NCI-H1105 treated with DMSO at 0.1 percent for 48 hours (cell line): ENCODE measurements at places on chromosomes 5 and 9.

- DNase-seq, result peak; percentile 12
Measured at GRCh38 chr5:135880801-135881200, 14.8 kb downstream of the IL9 start.

DNA sequence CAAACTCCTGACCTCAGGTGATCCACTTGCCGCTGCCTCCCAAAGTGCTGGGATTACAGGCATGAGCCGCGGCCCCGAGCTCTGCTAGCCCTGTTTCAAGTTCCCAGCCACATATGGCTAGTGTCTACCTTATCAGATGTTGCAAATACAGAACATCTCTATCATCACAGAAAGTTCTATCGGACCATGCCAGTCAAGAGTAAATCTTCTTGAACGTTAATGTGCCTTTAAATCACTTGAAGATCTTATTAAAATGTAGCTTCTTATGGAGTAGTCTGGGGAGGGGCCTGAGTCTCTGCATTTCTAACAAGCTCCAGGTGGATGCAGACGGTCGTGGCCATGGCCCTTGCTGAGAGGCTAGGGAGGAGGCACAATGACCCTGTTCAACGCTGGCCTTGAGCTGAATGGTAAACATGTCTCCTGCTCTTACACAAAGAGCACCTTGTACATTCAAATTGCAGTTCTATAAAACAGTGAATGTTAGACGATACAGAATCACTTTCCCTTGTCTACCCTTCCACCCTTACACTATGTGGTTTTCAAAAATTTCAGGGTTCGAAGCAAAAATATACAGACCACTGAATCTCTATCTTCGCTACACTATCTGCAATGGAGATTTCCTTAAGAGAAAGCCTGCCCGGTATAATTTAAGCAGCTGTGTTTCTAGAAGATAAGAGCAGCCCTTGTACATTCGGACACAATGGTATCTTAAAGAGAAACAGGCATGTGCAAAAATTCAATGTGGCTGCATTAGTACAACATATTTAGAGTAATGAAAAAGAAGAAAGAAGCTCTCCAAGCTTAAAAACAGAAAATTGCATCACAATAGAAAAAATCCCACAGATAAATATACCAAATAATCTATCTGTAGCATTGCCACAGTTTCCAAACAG lies 114.1 kb downstream of the FRMD3 start:
- DNase-seq, result no peak

DNA sequence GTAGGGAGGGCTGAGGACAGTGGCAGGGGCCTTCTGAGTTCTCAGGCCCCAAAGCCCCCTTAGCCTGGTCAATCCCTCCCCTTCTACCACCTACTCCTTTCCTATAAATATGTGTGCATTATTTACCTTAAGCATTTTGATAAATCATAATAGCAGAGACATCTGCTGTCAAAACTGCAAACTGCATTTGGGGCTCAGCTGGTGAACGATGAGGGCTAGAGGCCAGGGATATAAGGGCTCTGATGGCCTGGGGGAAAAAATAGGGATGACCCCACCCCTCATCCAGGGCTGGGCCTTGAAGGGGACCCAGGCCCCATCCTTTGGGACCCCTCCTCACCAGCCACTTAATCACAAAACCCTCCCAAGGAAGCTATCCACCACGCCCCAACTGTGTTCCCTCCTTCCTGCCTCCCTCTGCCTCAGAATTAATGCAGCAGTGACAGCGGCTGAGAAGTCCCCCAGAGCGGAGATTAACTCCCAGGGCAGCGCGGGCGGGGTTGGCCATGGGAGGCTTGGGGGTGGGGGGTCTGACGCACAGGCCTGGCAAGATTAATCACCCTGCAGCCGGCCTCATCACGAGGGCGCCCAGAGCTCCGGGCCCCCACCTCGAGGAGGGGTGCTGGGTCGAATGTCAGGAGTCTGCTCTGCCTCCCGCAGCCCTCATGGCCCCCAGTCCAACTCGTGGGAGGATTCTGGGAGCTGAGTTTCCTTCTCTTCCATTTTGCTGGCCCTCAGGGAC lies 42.1 kb downstream of the CXXC5 start:
- no peak for DNase-seq

DNA sequence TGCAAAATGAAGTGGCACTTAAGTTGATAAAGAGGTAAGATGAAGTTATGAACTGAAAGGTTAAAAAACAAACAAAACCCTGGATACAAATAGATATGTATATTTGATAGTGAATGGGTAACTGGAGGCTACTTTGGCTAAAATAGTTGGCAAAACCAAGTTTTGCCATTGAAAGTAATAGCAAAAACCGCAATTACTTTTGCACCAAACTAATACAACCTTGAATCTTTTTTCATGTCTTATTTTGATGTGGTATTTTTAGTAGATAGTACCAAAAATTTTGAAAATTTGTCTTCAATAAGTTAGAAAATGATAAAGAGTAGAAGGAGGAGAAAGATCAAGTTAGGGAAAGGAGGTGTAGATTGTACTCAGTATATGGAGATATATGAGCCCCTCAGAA lies 47.9 kb upstream of the PLCXD3 start:
- DNase-seq, result no peak

GRCh38 chr9:15352306-15352705 lies 45.3 kb upstream of the TTC39B start:
- no peak for DNase-seq

- no peak for DNase-seq
Measured at GRCh38 chr5:106691701-106692100, 979.0 kb downstream of the EFNA5 start.

GRCh38 chr5:134708301-134708700 lies 30.0 kb upstream of the CAMLG start:
- no peak for DNase-seq

DNA sequence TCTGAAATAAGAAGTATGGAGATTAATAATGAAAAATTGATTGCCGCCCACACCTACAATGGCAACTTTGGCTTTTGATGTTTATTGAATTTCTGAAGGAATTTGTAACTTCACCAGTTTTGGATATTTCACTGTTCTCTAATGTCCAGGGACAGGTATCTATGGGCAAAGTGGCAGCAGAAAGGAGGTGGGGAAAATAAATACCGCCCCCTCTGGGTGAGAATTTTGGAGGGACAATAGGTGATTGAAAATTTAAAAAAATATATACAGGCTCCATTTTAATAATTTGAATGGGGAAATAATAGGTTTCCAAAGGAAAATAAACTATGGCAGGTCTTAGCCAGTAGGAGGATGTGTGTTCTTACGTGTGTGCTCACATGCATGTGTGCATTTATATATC lies 1.3 kb downstream of the SCGB3A2 start:
- no peak for DNase-seq

DNA sequence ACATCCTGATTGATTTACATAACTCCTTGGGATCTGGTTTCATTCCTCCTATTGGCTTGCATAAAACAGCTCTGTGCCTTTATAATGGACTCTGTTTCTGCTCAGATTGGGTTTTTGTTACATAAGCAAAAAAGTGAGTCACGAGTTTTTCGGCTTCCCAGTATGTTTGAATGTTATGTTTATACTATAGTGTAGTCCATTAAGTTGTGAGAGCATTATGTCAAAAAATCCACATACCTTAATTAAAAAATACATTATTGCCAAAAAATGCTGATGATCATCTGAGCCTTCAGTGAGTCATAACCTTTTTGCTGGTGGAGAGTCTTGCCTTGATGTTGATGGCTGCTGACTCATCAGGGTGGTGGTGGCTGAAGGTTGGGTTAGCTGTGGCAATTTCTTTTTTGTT lies 144.6 kb downstream of the CCDC171 start:
- DNase-seq, result no peak

DNA sequence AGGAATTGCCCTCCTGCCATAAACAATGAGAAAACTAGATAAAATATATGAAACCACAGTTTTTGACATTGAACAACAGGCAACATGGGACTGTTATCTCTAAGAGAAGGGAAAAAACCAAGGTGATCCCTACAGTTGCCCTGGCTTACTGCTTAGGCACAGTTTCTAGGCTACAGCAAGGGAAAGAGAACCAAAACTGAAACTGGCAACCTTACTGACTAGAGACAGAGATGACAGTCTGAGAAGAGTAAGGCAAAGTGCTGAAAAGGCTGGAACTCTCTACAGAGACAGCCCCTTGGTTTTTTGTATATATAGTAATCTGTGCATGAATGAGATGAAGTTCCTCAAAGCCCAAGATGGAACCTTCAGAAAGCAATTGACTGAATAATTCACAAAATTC lies 36.2 kb upstream of the REEP2 start:
- no peak for DNase-seq

GRCh38 chr5:119276978-119277377 lies 78.8 kb upstream of the TNFAIP8 start:
- DNase-seq, result no peak

GRCh38 chr5:123367739-123368138 lies 55.5 kb downstream of the CEP120 start:
- DNase-seq, result peak; percentile 16

GRCh38 chr5:131256507-131256823 lies 7.4 kb upstream of the CDC42SE2 start:
- no peak for DNase-seq

- DNase-seq, result no peak
Measured at GRCh38 chr5:129988453-129988852, 84.2 kb downstream of the CHSY3 start.

- no peak for DNase-seq
Measured at GRCh38 chr5:138649316-138649720, 74.1 kb upstream of the HSPA9 start.
